AG04450 (cell line): ENCODE measurements at places on chromosomes 4 and X.

- no peak for DNase-seq
Observed at GRCh38 chrX:122517786-122518185, 666.3 kb upstream of the GRIA3 start.

DNA sequence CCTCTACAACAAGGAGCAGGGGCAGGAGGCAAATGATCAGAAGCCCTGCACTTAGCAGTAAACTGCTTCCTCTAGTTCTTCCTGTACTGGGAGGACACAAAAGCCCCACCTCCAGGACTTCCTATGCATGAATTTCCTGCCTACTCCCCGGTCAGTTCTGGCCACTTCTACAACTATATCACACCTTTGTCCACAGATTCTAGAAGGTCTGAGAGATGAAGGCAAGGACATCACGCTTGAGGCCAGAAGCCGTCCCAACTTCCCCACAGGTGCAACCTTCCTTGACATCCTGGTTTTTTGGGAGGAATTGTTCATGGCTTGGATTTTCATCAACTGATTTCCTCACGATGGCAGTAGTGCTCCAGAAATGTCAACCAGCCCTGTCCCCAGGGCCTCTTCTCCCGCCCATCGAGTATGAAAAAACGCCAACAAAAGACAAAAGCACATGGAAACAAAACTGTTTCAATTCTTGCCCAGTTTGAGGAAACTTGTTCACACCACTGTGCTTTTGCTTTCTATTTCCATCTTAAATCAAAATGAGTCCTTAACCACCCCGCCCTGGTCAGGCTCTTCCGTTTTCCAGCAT is 206.5 kb upstream of the STK26 start:
- no peak for DNase-seq

DNA sequence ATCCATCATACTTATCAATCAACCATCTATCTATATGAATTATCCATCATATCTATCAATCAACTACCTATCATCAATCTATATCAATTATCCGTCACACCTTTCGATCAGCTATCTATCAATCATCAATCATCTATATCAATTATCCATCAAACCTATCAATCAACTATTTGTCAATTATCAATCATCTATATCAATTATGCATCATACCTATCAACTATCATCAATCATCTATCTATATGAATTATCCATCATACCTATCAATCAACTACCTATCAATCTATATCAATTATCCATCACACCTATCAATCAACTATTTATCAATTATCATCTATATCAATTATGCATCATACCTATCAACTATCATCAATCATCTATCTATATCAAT is 70.6 kb upstream of the PPP2R3B start:
- no peak for DNase-seq

DNA sequence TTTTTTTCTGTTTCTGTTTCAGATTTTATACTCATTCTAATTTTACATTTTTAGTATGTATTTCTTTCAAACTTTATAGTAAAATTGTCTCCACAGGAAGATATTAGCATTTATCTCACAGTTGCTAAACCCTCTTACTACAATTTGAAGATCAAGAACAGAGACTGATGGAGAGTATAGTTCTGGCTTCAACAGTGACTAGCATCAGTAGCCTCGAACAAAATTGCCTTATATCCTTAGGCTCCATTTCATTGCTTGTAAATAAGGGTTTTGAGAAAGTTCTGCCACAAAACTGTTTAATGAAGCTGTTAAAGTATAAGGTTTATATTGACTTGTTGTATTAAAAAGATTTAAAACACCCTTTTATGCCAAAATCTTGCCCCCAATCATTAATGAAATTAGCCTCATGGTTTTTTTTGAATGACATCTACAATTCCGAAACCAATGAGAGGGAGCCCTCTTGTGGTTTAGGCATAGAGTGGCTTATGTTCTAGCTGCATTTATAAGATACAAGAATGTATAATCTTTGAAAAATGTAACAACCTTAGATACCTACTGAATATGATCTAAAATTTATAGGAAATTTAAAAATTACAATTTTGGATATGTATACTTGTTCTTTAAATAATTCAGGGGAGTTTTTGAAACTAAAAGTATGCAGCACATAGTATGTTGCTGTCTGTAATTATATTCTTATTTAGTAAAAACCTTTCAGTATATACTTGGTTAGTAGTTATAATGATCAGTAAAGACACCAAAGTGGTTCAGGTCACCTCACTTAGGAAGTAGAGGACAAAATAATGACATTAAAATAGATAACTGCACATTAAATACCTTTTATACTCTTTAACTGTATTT is 109.8 kb upstream of the HPGD start:
- DNase-seq = peak; percentile 2

GRCh38 chr4:1082215-1083182 is 30.9 kb downstream of the RNF212 start:
- DNase-seq = peak; percentile 13

DNA sequence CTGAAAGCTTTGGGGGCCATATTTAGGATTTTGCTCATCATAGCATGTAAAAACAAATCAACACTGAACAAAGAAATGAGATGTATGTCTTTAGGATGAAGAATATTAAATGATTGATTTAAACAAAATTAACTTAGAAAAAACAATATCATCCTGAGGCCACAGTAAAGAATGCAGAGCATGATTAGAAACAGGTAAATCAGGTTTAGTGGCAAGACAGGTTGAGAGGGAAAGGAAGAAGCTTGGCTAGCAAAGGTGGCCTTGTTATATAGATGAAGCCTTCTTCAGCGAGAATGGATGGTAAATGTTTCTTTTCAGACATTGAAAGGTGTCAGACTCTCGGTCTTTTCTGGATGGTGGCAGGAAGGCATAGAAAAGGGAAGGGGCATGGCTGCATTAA is 11.9 kb upstream of the MAGEB16 start:
- DNase-seq = no peak

- DNase-seq = no peak
Observed at GRCh38 chrX:259692-260355, 21.4 kb upstream of the PLCXD1 start.

DNA sequence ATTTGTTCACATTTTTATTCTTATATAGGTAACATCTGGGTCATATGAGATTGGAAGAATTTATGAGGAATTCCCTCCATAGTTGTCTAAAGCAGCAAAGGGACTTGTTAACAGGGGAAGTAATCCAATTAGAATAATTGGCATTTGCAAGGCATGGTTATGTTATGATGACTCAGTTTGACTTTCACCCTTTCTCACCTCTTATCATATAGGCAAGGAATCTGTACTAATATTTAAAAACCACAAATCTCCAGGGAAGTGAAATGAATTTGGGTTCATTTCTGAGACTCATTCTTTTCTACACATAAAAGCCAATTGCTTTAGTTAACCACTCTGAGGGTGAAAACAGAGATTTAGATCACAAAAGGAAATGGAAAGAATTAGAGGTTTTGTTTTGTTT is 281.5 kb upstream of the DKK2 start:
- DNase-seq = no peak

- no peak for DNase-seq
Observed at GRCh38 chr4:182582245-182582644, 334.9 kb downstream of the DCTD start.

DNA sequence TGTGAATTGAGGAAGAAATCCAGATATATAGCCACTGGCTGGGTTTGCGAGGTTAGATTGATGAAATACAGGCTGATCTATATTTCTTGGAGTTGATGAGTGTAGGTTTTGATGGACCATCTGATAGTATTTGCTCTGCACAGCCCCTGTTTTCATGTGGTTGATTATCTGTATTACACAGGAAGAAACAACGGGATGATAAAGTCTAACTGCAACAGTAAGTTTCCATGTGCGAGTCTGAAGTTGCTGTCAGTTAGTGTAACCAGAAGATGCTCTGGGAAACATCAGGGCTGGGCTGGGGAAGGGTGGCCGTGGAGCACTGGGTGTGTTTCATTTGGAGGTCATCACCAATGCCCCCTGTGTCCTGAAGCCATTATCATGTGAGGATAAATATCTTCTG is 148.4 kb upstream of the SFRP2 start:
- DNase-seq = no peak

DNA sequence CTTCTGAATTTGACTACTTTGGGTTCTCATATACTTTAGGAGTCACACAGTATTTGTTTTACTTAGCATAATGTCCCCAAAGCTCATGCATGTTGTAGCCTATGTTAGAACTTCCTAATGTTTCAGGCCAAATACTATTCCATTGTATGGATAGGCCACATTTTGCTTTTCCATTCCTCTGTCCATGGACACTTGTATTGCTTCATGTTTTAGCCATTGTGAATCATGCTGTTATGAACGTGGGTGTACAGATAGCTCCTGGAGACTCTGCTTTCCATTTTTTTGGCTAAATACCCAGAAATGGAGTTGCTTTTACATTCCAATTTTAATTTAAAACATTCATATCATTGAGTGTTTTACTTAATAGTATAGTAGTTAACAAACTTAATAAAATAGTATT is 54.5 kb downstream of the HTT start:
- no peak for DNase-seq

GRCh38 chr4:84529169-84529751 is 30.2 kb upstream of the NKX6-1 start:
- no peak for DNase-seq

GRCh38 chrX:117982694-117983392 is 133.8 kb downstream of the KLHL13 start:
- no peak for DNase-seq

GRCh38 chr4:8072235-8072968 is 86.2 kb downstream of the ABLIM2 start:
- no peak for DNase-seq

GRCh38 chr4:95215991-95216605 is 332.7 kb downstream of the UNC5C start:
- no peak for DNase-seq

DNA sequence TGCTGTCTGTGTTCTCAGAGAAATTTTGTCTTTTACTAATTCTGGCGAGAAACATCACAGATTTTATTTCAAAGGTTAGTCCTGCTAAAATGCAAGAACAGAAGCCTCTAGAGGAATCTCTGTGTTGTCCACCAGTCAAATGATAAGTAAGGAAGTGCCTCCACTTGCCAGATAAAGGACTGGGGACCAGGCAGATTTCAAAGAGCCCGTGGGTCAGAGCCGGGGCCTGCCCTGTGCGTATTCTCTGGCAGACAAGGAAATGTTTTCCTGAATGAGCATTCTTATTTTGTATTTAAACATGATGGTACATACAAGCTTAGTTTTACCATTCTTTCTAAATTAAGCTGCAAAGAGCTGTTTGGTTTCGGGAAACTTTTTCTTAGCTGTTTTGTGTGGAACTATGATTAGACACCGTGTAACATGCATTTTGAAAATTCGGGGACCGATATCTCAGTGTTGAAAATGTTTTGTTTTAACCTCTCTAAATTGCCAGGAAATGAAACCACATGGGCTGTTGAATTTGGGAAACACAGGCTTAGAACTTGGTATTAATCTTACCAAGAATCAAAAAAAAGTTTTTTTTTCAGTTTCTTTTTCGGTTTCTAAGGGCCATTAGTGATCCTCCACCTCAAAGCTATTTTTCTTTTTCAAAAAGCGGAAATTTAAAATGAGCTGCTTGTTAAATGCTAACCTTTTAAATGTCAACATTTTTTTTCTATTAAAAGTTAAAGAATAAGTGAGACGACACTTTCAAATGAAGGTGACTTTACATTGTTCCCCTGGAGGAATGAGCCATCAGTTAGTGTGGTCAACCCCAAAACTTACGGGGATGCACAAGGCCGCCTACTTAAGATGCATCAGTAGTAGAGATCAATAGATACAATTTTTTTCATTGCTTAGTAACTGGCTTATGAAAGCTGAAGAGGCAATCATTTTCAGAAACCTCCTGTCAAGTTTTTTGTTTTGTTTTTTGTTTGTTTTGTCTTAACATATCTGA is 89.6 kb upstream of the MTM1 start:
- no peak for DNase-seq

- DNase-seq = no peak
Observed at GRCh38 chr4:8097721-8098345, 60.8 kb downstream of the ABLIM2 start.

- DNase-seq = no peak
Observed at GRCh38 chr4:165610679-165611437, 232.1 kb downstream of the CPE start.

DNA sequence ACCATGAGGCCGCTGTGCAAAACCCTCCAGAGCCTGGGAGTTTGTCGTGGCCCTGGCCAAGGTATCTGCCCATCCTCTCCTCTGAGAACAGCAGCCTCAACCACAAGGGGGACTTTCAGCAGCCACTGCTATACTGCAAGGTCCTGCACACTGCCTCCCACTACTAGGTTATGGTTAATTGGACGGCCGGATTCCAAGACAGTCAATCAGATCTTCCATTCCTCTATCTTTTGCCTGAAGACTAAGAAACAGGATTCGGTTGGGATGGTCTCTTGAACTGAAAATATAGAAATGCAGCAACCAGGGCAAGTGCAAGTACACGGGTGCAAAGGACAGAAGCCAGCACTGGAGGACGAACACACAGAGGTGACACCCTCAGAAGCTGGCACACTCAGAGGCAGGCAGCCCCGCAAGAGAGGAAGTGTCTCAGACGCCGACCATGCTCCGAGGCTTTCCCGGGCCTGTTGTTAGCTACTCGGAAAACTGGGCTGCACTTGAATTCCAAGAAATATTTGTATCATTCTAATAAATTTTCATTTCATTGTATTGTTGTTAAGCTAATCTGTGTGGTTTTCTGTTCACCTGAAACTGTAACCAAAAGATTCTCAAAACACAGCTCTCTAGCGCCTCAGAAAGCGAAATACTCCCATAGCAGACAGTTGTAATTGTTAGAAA is 63.3 kb downstream of the AFAP1 start:
- DNase-seq = no peak

GRCh38 chrX:7132335-7133049 is 15.0 kb upstream of the STS start:
- no peak for DNase-seq

DNA sequence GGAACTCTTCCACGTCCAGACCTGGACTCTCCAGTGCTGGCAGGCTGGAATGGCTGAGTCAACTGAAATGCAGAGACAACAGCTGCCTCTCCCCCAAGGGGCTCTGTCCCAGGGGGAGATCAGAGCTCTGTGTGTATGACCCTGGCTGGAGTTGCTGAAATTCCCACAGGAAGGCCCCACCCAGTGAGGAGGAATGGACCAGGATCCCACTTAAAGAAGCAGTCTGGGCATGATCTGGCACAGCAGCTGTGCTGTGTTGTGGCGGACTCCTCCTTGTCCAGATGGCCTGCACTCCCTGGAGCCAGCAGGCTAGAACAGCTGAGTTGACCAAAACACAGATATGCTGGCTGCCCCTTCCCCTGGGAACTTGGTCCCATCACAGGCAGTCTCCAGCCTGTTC is 25.4 kb downstream of the C4orf17 start:
- no peak for DNase-seq

- no peak for DNase-seq
Observed at GRCh38 chrX:48894891-48895290, 2.7 kb downstream of the TIMM17B start.

GRCh38 chr4:56051029-56051709 is 102.4 kb downstream of the CEP135 start:
- DNase-seq = no peak

DNA sequence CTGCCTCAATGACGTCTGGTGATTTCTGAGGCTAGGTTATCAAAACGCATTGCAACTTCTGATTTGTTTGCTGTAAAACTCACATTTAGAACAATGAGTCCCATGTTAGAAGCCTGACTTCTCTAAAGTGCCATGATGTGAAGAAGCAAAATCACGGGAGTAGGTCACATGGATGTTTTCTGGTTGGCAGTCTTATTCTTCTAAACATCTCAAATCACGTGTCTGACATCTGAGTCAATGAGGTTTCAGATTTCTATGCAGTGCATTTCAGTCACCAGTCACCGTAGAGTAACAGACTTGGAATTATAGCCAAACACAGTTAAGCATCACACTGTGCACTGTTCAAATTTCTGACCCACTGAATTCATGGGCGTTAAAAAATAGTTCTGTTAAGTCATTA is 482.1 kb downstream of the TMA16 start:
- no peak for DNase-seq

GRCh38 chr4:37757761-37758160 is 68.7 kb upstream of the PGM2 start:
- no peak for DNase-seq
